ENCODE measurements at places on chromosomes 2 and 18. TPM values are rescaled to one million over a fixed set of nuclear protein-coding genes. Genes with fewer than 3 reads are reported as not detected.

- DNase-seq = no peak
These were observed 11.6 kb upstream of the HNMT start for GRCh38 chr2:137952586-137953129.

GRCh38 chr2:161480123-161480522, 64.0 kb downstream of the TBR1 start:
- DNase-seq = no peak

GRCh38 chr2:196328088-196328680, 156.8 kb upstream of the STK17B start:
- no peak for DNase-seq

DNA sequence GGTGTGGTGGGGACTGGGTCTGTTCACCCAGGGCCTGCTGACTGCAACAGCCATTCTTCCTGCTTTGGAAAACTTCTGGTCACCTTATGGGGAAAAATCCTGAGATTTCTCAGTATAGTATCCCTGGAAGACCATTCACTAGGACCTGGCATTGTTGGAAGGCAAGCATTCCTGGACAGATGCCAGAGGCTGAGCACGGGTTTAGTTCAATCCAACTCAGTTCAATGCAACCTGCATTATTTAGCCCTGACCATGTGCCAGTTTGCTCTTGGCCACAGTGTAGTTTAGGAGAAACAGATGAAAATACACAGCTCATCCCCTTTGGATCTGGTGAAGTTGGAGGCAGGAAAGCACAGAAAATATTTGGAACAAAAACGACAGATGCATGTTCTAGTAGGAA, 95.9 kb downstream of the LPIN1 start:
- no peak for DNase-seq

MAP3K2 gene
- total RNA-seq = 65.2 TPM

- no peak for DNase-seq
These were observed 57.2 kb downstream of the TMEM18 start for GRCh38 chr2:620004-620403.

GRCh38 chr18:27803957-27804356, 373.0 kb downstream of the CDH2 start:
- no peak for DNase-seq

DNA sequence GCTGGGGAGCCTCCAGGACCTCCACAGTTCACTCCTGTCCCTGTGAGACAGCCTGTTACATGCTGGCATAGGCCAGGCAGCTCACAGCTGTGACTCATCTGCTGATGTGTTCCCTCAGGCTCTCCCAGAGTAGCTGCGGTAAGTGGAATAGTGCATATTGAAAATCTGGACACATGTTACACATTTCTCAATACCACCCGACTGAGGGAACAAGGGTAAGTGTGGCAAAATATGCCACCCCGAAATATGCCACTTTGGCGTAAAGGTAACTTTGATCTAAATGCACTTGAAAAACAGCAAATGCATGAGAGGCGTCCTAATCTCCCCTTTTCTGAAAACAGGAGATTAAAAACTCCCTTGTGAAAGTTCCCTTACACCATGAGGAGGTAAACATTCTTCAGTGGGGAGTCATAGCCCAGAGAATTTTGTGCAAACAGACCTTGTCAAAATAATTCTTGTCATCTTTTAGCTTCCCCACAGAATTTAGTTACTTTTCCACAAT, 557.9 kb downstream of the CCDC85A start:
- no peak for DNase-seq

DNA sequence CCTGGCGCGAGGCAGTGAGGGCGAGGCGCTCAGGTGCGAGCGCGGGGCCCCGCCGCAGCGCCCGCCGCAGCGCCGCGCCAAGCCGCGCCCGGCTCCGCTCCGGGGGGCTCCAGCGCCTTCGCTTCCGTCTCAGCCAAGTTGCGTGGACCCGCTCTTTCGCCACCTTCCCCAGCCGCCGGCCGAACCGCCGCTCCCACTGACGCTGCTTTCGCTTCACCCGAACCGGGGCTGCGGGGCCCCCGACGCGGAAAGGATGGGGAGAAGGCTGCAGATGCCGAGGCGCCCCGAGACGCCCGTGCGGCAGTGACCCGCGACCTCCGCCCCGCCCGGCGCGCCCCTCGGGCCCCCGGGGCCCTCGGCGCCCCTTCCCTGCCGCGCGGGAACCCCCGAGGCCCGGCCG, 328 bp upstream of the INHBB start:
- peak; percentile 45 for DNase-seq

GRCh38 chr2:55114597-55114996, 64.3 kb upstream of the RTN4 start:
- no peak for DNase-seq

TRABD2A gene
- 85.5 TPM for total RNA-seq

DNA sequence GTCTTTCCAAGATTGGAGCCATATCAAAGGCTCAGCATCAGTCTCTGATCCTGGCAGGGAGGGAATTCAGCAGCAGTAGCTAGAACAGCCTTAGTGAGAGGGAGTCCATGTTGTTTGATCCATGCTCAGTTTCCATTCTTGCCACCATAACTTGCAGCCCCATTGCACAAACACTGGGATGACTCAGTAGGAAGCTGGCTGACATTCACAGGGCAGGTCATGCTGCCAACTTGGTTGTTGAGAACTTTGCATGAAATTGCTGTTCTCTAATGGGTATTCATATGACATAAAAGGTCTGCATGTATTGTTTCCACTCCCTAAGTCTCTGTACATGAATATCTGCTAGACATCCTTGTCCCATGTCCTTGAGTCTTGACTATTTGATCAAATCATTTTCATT, 29.9 kb upstream of the STAT4 start:
- DNase-seq = no peak

DNA sequence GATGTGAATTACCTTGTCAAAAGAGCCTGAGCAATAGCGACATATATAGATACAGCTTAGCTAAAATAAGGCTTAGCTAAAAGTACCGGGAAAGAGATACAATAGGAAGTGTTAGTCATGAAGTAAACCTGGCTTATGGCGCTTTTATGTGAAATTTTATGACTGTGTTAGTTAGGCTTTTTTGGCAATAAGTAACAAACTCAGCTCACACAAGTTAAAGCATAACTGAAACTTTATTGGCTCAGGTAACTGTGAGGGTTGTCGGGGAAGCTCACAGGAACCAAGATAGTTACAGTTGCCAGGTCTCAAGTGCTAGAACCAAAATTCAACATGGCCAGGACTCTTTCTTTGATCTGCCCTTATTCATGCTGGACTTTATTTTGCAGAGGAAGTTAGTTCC, 925.0 kb upstream of the GYPC start:
- no peak for DNase-seq

GRCh38 chr2:42659609-42660008, 91.2 kb downstream of the MTA3 start:
- DNase-seq = no peak

- DNase-seq = no peak
These were observed 1092.3 kb downstream of the BCL11A start for GRCh38 chr2:59461127-59461526.

NOSTRIN gene
- not detected for total RNA-seq

DNA sequence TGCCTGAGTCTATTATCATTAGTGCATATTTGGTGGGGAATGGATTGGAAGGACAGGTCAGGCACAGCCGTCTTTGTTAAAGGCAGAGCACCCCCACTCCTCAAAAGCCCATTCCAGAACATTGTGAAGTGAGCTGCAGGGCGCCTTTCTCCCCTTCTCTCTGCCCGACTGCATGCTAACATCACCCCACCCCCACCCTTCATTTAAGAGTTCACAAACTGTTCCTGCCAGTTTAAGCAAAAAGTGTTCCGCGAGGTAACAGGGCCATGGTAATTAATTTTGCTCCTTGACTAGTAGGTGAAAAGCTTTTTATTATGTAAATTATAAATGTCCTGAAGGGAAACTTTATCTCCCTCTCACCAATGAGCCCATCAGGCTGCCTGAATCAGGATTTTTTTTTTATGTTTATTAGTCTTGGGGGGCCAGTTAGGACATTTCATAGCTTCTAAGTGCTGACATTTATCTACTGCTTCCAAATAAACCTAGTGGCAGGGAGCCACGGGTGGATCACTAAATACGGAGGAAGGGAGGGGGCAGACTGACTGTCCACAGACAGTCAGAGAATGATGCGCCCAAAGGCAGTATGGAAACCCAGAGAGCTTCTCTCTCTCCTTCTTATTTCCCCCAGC, 99.4 kb downstream of the FTCDNL1 start:
- no peak for DNase-seq

CRYGC gene
- not detected for total RNA-seq

- DNase-seq = no peak
These were observed 272.3 kb upstream of the PKDCC start for GRCh38 chr2:41775366-41776025.

DNA sequence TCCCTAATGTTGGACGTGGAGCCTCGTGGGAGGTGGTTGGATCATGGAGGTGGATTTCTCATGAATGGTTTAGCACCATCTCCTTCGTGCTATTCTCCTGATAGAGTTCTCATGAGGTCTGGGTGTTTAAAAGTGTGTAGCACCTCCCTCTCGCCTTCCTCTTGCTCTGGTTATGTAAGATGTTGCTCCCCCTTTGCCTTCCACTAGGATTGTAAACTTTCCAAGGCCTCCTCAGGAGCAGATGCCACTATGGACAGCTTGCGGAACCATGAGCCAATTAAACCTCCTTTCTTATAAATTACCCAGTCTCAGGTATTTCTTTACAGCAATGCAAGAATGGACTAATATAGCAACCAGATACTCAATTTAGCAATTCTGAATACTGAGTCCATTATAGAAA, 82.4 kb upstream of the PELI1 start:
- DNase-seq = no peak

CXCR1 gene
- 0.14 TPM for total RNA-seq

DNA sequence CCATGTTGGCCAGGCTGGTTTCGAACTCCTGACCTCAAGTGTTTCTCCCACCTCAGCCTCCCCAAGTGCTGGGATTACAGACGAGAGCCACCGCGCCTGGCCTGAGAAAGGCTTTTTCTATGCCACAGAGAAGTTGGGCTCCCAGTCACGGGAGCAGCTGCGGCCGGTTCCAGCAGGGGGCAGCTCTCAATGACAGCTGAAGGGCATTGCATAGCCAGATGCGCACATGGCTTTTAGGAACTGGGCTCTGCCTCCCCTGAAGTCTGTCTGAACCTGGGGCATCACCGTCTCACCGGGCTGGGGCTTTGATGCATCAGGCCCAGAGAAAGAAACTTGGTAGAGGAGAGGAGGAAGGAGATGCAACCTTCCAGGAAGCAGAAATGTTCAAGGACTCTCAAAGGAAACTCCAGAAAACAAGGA, 84.2 kb upstream of the LAPTM4A start:
- peak; percentile 46 for DNase-seq

DNA sequence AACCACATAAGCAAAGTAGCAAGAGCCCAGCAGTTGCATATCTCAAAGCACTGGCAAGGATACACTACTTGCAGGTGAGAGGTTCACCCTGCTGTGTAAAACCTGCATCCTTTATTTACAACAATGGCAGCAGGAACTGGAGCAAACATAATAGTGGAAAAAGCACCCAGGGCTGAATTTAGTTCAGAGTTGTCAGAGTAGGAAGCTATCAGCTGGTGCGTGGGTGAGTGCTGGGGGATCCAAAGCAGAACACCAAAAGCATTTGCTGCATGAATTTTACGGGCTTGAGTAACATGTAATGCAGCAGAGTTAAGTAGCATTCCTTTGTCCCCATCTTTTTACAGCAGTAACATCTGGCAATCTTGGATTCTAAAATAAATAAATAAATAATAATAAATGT, 73.5 kb upstream of the SRD5A2 start:
- no peak for DNase-seq

ALPI gene
- not detected for total RNA-seq

DNA sequence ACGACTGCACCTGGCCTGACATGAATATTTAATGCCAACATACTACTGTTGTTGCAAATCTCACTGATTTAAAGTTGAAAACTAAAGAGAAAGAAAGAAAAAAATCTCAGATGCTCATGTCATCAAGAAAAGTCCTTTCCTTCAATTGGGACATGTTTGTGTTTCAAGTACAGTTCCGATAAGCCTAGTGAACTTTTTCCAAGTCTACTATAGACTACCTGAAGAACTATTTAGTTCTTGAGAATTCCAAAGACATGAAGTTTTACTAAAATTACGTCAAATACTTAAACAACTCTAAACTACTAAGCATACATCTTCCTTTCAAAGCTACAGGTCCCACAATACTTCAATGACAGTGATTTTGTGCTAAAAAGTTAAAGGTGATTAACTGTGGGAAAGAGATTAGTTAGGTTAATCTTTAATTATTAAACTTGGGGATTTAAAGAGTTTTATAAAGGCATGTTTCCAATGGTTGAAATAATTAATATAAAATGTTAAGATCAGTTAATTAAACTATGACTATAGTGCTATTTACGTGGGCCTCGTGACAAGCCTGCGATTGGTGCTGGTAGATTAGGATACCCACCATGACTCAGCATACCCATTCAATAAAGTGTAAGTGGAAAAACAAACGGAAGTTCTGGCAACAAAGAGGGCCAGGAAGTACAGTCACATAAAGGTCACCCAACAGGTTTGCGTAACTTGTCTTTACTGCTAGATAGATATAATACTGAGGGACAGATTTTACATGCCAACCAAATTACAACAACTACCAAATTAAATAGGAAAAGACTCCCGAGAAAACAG, 55.5 kb downstream of the SEPTIN10 start:
- no peak for DNase-seq

DNA sequence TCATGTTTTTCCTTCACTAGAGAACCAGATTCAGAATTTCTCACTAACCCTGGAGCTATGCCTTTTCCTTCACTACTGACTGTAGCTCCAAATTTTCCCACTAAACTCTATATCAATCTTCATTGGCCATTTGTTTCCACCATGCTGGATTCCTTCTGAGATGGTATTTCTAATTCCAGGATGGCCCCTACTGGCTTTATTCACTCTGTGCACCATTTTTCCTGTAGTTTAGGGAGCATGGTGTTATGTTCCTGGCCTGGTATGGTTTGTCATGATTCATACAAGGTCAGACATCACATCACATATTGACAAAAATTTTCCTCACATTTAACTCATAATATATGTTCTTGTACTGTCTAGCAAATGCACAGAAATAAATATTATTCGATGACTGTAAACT, 229.2 kb upstream of the TFPI start:
- DNase-seq = no peak

- no peak for DNase-seq
These were observed 67.9 kb upstream of the STPG4 start for GRCh38 chr2:47222826-47223554.

DNA sequence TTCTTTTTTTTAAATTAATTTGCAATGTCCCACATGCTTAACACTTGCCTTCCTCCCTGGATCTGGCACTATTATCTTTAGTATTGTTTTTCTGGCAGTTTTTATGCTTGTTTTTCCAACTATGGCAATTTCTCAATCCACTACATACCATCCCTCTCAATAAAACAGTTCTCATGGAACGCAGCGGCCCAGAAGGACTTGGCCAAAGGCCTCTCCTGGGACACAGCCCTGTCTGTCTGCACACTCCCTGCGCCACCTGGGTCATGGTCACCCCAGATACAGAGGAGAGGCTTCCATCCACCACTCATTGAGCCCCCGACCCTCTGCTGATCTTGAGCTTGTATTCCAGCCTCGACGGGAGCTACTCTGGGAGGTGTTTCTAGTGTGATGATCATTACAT, 91.2 kb downstream of the TWIST2 start:
- DNase-seq = no peak

Data from activated naive CD8-positive, alpha-beta T cell treated with anti-CD3 and anti-CD28 coated beads, Interleukin-2, amount 10 ng/mL, durations not matched to agents 7 days and 5 days (primary cell).